ENCODE measurements at places on chromosomes 7 and 10.

DNA sequence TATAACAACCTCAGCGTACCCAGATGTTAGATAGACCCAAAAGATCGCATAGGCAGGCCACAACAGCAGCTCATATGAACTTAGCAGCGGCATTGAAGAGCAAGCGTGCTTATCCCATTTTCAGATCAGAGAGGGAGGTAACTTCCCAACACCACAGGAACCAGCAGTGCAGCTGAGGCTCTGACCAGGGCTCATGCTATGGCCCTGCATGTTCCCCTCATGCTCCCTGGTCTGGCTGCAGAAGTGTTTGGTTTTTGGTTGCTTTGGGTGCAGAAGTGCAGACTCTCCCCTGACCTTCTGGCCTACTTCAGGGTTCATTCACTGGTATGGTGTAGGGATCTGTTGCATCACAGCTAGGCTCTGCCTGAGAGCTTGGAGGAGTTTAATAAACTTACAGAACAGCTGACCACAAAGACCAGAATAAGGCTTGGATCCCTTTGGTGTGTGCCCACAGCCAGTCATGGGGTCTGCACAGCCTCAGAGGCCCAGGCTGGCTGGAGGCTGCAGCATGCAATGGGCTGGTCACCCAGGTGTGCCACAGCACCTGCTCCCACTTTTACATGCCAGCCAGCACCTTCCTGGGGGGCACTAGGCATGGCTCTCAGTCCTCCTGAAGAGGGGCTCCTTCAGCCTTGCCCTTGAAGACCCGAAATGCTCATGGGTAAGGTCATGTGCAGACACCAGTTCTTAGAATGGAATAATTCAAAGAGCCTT, 9.1 kb upstream of the CXCL12 start:
- no peak for DNase-seq

DNA sequence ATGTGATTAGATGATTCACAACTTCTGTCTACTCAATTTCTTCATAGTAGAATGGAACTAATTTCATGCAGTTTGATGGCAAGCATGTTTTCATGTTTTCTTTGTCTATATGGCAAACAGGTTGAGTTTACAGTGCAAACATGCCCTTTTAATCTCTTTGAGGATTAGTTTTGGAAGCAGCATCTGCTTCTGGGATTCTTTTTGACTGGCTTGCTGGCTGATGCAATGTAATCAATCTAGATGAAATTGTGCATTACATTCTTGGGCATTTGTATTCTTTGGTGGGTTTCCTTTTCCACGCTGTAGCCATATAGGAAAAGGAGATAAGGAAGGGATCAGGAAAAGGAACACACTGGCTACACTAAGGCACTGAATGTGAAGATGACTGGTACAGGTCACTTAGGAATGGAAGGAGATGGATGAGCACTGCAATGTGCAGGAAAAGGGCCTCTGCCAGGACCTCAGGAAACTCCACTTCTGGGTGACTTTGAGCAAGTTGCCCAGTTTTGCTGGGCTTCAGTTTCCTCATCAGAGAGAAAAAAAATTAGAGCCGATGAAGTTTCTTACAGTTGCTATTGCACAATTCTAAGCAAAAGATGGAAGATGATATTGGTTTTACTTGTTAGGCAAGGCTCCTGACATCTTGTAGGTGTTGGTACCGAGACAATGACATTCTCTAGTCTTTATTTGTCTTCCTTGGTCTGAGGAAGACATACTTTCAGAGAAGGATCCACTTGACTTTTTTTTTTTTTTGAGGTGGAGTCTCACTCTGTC, 269.1 kb downstream of the SUGCT start:
- DNase-seq, result no peak

GRCh38 chr10:76017733-76018433, 586.5 kb downstream of the LRMDA start:
- DNase-seq, result no peak

DNA sequence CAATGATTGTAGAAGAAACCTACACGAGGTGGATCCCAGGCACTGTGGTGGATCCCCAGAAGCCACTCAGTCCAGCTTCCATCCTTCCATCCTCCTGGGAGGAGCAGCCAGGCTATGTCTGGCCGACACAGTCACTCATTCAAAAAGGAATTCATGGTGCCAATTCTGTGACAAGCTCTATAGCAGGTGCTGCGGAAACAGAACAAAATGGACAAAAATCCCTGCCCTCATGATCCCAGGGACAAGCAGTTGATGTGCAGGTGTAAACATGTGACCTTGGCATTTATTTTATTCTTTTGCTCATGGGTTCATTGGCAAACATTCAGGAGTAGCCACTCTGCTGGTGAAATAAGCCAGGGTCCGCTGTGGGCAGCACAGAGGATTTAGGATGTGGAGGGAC, 49.2 kb upstream of the FGFR2 start:
- DNase-seq, result no peak

DNA sequence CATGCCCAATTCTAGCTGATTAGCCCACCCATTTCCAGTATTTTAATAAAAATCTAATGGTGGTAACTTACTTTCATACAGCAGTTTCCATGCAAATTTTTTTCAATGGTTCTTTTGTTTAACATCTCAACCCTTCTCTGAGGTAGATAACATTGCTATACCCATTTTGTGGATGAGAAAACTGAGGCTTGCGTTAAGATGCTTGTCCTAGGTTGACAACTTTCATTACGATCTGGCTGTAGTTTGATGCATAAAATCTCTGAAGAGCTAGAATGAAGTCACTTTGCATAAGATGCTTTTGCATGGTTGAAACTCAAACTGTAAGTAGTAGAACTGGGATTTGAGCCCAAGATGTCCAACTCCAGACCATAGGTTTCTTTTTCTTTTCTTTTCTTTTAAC, 309.5 kb upstream of the PODXL start:
- DNase-seq, result no peak

- DNase-seq, result no peak
Measured at GRCh38 chr7:71746006-71746405, 614.1 kb downstream of the GALNT17 start.

DNA sequence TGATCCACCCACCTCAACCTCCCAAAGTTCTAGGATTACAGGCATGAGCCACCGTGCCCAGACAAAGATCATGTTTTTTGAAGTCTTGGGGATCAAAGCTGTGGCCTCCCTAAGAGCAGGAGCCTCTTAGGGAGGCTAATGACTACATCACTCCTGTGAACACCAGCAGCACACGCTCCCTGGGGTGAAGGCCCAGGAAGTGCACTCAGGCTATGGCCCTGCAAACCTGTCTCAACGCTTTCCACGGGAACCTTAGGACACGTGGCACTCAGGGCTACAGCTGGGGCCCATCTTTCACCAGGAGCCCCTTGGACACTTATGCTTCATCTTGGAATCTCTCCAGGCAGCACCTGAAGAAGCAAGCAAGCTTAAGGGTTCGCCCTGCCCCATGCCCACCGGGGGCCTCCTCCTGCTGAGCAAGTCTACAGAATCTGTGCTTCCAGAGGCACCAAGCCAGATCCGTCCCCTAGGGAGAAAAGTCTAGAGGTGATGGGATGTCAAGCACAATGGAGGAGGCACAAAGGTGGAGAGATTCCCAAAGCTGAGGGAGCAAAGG, 18.4 kb downstream of the VSTM4 start:
- no peak for DNase-seq

GRCh38 chr7:144049491-144049890, 743 bp downstream of the OR2A5 start:
- no peak for DNase-seq

GRCh38 chr7:18659746-18660145, 164.2 kb downstream of the HDAC9 start:
- DNase-seq, result no peak

- DNase-seq, result no peak
Measured at GRCh38 chr10:117757086-117757720, 214.7 kb downstream of the EMX2 start.

DNA sequence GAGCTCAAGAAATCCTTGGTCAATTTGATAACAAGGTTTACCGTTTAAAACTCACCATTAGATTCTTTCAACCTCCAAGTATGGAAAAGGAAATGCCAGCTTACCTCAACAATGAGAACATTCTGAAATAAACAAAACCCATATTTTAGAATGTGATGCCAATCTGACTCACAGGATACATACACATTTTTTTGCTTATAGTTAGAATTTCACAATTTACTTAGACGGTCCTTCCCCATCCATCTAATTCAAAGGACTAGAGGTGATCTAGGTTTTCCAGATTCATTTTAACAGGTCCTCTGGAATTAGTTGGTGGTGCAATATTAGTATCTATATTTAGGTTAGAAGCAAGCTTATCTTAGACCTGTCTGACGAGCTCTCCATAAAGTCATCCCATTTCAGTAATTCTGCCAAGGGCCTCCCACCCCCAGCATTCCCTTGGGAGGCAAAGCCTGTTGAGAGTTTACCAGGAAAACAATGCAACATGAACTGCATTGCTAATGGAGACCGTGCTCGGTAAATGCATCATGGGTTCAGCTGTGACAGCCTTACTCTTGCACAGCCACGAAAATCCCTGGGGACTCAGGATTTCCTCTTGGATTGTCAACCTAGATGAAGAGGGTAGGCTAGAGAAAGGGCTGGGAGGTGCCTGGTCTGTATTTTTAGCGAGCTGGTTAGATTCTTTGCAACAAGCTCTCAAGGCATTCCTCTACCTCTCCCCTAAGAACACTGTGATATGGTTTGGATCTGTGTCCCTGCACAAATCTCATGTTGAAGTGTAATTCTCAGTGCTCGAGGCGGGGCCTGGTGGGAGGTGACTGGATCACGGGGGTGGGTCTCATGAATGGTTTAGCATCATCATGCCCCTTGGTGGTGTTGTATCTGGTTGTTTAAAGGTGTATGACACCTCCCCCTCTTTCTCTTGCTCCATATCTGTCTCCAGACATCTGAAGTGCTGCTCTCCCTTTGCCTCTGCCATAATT, 93.8 kb downstream of the PRTFDC1 start:
- DNase-seq, result no peak

- no peak for DNase-seq
Measured at GRCh38 chr10:28365840-28366239, 63.0 kb upstream of the MPP7 start.

DNA sequence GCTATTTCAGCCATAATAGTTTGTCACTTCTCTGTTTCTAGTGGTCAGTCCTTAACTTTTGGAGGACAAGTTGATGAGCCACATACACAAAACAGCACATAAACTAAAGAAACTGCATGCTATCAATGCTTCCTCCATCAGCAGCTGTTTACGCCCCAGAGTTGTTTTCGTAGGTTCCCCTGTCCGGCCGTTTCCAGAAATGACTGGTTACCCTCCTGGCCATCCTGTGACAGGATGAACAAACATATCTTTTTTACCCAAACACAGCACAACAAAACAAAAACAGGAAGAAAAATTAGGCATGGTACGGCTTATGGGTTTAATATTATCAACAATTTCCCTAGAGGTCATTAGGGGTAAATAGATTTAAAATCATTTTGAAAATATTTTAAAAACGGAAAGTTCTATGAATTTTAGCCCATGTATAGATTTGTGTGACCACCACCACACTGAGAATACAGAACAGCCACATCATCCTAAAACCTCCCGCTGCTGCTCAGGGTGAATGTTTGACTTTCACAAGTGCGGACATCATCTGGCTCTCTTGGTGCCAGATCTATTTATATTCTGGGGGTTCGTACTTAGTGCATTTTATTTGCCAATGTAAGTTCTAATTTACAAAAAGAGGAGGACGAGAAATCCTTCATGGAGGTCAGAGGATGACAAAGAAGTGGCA, 74.8 kb downstream of the HIPK2 start:
- no peak for DNase-seq

Data from stimulated activated CD8-positive, alpha-beta memory T cell treated with anti-CD3 and anti-CD28 coated beads, Interleukin-4, amount 100 ng/mL, for 4 hours (primary cell).